ENCODE measurements at places on chromosomes 3 and 15.

DNA sequence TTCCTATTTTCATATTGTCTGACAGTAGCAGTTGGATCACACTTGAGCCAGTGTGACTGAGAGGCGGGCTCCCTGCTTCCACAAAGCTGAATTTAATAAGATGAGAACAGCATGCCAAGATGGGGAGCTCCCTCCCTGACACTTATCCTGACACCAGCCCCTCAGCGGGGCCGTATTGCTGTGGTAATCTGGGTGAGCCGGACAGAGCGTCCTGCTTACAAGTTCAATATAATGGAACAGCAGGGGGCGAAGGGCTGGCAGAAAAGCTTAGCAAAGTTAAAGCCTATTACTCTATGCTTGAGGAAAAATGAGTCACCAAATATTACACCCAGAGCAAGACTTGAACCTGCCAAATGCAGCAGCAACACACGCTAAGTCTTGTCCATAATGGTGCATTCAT is 163.8 kb upstream of the CMC1 start:
- DNase-seq: no peak

GRCh38 chr3:26989037-26989436 is 366.5 kb downstream of the LRRC3B start:
- DNase-seq: no peak

DNA sequence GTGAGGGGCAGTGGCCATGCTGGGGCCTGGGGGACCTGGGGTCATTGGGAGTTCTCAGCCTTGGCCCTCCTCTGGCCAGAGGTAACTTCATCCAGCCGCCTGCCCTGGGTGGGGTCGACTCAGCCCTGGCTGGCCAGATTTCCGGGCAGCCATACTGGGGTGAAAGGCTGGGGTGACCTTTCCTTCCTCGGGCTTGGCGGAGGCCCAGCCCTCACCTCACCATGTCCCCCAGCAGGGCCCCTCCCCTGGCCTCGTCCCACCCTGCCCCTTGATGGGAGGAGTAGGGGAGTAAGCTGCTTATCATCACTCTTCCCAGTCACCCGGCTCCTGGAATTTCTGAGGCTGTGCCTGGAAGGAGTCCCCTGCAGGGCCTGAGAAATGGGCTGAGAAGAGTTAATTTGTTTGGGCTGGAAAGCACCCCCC is 5.4 kb downstream of the SEMA3F start:
- no peak for DNase-seq

DNA sequence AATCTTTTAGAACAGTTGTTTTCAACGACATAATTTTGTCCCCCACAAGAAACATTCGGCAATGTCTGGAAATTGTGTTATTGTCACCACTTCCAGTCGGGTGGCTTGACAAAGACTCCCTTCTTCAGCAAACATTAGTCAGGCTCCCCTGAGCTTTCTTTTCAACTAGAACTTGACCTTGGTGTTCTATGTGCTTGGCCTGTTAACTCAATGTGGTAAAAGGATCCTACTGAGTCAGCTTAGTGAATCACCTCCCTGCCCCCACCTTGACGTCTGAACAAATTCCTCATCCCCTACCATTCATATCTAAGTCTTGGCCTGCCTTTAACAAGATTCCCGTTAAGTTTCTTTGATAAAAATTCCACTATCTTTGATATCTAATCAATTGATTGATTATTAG is 465.0 kb upstream of the ROBO1 start:
- no peak for DNase-seq

DNA sequence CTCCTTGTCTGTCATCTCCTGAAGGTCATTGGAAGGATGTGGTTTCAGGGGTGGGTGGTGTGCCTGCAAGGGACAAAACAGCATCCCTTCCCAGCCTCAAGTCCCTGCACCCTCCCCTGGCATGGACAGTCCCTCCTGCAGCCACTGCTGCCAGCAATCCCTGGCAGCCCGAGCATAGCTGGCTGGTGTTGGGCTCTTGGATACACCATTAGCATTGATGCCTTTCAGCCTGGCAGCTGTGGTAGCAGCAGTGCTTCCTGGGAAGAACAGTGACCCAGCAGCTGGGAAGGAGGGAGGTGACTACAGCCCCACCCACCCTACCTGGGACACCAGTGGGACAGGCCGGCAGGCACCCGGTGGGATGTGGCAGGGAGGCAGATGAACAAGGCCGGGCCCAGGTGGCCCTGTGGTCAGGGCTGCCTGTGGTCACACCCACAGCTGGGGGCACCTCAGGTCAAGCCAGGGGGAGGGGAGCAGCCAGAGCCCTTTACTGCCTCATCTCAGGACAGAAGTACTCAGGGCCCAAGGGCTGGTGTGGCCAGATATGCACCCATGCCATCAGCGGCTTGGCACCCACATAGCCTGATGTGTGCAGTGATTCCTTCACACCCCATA is 32.9 kb upstream of the TMEM115 start:
- DNase-seq: no peak

- DNase-seq: no peak
These were observed 192.8 kb upstream of the CRBN start for GRCh38 chr3:3372210-3372777.

DNA sequence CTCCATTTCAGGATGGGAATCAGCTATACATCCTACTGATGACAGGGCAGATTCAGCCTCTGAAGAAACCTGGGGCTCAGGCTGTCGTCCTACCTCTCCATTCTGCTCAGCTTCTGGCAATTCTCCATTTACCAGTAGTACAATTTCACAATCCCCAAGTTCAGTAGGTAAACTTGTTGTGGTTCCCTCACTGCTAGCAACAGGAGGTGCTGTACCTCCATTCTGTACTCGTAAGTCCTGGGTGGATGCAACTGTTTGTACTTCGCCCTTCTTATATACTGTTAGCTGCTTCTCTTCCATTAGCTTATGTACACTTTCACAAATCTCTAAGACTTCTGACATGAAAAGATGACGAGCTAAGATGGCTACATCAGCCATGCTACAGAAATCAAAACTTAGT is 11.6 kb downstream of the ZBTB11 start:
- DNase-seq: no peak

DNA sequence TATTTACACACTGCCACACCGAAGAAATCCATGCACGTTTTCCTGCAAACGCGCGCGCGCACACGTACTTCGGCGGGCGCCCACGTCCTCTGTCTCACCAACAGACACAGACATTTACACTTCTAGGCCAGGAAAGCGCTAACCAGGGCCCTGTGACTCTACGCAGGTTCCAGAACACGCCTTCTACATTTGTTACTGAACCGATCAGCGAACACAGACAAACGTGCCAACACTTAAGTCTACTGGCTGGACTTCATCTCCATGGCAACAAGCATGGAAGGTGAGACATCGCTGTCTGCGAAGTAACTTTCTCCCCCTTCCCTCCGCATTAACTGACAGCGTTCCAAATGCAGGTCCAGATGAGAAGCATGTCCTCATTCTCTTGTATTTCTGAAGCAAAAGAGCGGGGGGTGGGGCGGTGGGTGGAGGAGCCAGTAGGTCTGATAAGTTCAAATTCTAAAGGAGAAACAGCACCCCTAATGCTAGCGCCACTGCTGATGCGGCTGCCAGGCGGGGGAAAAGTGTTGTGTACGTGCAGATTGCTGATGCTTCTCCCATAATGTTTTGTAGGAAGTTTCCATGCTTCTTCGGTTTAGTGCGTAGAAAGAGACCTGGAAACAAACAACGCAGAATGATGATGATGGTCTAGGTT is at the start of gene CTXN2:
TSS of gene CTXN2 (plus strand) at position 92 of the 652 bp plus-strand sequence. CDS start 9,636 bp downstream, outside the sequence.
- no peak for DNase-seq

DNA sequence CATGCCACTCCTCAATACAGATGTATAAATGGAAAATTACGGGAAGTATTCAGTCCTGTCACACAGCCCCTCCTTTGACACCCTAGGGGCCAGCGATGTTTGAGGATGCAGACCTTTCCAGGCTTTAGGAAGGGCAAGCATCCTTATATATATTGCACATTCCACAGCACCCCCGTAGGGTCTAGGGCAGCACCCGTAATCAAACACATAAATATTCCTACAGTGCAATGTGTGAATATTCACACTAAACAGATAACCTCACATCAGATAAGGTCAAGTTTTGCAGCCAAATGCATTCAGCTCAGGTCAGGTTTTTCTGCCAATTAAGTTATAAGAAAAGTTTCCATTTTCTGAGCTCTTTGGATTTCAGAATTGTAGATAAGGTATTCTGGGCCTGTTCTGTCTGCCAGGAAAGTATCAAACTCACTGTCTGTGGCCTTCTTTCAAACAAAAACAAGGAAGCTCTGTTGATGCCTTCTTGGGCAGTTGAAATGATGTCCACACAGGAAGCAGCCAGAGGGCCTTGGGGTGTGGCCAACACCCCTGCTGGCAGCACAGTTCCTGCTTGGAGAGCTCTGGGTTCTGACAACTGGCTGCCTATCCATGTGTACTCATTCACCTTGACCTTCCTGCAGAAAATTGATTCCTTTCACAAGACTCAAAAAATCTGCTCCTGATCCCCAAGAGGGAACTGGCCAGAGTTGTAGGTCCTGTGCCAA is 427.0 kb downstream of the NTRK3 start:
- no peak for DNase-seq

DNA sequence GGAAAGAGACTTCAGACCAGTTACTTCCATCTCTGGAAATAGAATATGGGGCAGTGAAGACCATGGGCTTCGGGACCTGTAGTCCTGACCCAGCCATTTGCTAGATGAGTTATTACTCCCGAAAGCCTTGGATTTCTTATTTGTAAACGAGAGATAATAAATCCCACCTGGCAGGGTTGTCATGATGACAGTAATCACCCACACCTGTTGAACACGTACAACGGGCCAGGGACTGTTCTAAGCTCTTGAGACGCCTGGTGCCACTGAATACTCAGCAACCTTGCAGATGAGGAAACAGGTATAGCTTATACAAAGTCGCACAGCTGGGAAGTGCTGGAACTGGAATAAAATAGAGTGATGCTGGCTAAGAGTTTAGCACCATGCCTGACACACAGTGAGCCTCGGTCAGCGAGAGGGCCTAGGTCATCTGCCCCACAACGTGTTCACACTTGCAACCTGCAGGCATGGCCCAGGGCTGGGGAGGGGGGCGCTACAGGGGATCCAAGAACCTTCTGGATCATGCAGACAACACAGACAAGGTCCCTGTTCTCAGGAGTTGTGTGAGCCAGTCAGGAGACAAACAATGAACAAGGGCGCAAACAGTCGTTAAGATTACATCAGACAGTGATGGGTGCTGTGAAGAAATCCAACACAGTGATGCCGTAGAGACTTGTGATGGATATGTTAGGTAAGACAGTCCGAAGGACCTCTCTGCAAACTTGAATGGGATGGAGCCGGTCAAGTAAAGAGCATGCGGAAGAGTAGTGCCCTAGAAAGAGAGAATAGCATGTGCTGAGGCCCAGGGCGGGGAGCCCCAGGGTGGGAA is 89.2 kb downstream of the CORO2B start:
- no peak for DNase-seq

DNA sequence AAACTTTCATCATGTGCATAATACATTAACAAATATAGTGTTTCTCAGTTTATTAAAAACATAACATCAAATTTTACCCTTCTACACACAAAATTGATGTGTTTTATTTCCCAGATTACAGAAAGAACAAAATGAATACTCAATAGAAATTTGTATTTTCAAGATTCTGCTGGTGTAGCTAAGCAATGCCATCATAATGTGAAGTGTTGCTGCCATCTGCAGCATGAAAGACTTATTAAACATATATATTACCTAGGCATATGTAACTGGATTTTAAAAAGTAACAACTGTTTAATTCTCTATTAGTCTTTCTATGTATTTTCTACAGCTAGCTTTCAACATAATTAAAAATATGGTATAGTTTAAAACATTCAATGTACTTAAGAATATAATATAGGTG is 27.5 kb downstream of the PLSCR5 start:
- no peak for DNase-seq

- DNase-seq: no peak
These were observed 532 bp downstream of the B4GALT4 start for GRCh38 chr3:119240101-119240590.

DNA sequence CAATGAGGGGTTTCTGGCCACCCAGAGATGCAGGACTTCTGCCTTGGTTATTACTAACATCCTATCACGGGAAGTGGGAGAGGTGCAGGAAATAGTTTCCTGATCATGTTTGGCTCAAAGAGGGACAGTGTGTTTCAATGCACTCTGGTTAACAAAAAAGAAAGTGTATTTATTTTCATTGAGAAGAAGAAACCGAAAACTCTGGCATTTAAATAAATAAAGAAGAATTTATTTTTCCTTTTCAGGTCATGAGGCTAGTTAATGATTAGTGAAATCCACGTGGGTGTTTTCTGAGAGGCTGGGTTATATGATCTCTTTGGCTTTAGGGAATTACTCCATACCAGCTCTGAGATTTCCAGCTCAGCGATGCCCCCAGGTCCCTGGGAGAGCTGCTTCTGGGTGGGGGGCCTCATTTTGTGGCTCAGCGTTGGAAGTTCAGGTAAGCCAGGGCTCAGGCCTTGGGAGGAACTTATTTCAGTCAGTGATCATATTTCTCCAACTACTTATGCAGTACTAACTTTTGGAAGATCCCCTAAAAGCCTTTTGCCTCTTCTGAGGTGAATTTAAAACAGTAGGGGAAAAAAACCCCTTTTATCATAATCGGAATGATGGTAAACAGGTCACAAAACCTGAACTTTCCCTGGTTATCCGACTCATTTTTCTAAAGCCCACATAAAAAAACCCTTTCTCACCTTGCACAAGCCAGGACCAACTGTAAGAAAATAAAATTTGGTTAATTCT is at the start of gene PLA1A:
TSS of gene PLA1A (plus strand) at position 338 of the 741 bp plus-strand sequence. CDS start at position 367, 29 bp downstream.
- DNase-seq: no peak

- DNase-seq: no peak
These were observed 25.3 kb downstream of the SLC41A3 start for GRCh38 chr3:126058666-126059065.

GRCh38 chr15:33654860-33655259 is 313.4 kb upstream of the CHRM5 start:
- no peak for DNase-seq

DNA sequence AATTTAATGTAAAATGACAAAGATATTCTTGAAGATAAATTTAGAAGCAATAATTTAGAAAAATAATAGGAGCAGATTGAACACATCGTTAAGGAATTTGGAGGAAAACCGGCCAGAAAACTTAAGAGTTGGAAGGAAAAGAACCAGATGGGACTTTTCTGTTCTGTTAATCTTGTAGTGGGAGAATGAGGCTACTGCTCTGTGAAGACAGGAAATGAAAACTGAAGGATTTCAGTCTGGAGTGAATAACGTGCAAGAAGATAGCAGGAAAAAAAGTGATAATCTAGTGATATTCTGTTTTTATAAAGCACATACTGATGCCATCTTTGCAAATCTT is 74.2 kb downstream of the DPPA2 start:
- no peak for DNase-seq

DNA sequence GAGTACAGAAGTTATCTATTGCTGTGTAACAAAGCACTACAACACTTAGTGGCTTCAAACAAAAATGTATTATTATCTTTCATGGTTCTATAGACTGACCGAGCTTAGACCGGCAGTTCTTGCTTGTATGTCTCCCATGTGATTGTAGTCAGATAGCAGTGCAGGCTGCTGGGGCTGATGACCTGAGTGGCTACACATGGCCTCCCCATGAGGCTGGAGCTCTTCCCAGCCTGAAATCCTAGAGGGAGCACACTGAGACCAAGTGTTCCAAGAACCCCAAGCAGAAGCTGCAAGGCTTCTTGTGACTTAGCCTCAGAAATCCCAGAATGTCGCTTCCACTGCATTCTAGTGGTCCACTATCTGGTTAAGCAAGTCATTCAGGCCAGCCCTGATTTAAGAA is 141.2 kb upstream of the TLE3 start:
- DNase-seq: no peak

Measured in stimulated activated naive CD8-positive, alpha-beta T cell treated with anti-CD3 and anti-CD28 coated beads, Interleukin-15, amount 100 ng/mL, for 72 hours (primary cell).